ENCODE measurements at places on chromosomes 6 and 20.

- DNase-seq = peak; percentile 44
Observed at GRCh38 chr6:5995949-5996713, 10.6 kb downstream of the NRN1 start.

DNA sequence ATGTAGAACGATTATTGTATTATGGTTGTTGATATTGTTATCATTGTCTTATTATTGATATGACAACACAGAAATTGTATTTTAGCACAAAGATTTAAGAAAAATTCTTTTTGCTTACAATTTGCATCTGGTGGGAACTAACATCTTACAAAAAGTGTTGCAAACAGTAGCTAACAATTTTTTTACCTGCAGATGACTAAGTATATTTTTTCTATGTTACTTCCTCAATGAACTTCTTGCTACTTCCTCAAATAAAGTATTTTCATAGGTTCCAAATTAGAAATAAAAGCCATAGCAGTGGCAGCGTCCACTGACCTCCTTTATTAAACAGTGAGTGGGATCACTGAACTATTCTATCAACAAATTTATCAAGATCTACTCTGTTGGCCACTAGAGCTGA, 847.0 kb downstream of the PHF3 start:
- DNase-seq = no peak

DNA sequence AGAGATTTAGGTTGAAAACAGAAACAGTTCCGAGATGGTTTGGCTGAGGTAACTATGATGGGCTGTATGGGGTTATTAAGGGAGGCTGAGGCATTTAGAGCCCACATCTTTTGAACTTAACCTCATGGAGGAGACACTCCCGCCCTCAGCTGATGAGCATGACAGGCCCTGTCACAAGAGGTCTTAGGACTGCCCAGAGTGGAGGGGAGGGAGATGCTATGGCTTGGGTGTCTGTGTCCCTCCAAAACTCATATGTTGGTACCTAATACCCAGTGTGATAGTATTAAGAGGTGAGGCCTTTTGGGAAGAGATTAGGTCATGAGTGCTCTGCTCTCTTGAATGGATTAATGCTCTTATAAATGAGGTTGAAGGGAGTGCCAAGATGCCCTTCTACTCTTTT, 126.6 kb downstream of the CDC5L start:
- no peak for DNase-seq

GRCh38 chr20:61969806-61970205, 95.9 kb downstream of the TAF4 start:
- no peak for DNase-seq

DNA sequence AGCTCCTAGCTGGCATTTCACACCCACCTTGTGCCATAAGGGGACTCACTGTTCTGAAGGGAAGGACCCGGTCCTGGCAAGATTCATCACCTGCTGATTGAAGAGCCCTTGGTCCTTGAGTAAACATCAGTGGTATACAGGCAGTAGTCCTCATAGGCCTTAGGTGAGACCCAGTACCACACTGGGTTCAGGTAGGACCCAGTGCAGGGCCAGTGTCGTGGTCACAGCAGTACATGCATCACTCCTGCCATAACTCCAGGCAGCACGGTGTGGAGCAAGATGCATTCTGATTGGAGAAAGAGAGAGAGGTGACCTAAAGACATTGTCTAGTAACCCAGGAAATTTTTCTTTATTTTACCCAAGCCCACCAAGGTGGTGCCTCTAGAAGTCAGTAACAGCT, 49.1 kb upstream of the THBS2 start:
- DNase-seq = no peak

GRCh38 chr20:1992359-1993110, 1.3 kb downstream of the PDYN start:
- DNase-seq = no peak

DNA sequence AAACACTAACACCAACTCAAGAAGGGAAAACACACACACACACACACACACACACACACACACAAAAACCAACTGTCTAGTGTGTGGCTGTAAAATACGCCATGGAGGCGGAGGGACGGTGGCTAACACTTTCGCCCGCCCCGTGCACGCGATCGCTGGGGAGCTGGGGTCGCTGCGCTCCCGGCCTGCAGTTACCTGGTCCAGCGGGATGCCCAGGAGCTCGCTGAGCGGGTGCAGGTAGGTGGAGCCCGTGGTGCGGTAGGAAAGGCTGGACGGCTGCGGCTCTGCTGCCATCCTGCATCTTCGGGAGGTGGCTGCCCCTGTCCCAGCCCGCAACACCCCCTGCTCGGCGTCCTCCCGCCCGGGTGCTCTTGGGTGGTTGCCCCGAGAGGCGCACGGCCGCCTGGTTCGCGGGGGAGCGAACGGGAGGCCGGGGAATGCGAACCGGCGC, 303 bp downstream of the MBOAT1 start:
- no peak for DNase-seq

GRCh38 chr6:131381052-131381708, 191.8 kb upstream of the ARG1 start:
- no peak for DNase-seq

DNA sequence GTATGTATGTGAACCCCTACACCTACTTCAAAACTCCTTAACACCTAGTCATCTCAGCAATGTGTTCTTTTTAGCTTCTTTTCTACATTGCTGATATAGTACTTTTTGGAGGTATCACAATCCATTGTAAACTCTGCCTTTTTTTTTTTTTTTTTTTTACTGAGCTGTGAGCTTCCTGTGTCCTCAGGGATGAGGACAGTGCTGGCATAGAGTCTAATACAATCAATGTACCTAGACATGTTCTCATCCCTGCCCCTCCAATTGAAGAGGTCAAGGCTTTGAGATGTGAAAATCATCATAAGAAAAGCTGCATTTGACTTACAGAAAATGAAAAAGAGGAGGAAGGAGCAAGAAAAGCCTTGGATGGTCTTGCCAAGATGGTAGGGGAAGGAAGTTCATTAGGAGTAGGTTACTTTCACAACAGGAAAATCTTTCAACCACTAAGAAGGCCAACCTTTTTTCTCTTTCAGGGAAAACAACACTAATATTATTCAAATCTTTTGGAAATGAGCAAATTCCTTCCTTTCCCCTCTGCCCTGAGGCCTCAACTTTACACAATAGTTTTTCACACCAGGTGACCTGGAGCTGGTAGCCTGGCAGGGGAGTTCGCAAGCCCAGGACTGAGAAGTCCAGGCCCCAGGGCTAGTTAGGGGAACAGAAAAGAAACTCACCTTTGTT, 2.8 kb upstream of the JARID2 start:
- no peak for DNase-seq

DNA sequence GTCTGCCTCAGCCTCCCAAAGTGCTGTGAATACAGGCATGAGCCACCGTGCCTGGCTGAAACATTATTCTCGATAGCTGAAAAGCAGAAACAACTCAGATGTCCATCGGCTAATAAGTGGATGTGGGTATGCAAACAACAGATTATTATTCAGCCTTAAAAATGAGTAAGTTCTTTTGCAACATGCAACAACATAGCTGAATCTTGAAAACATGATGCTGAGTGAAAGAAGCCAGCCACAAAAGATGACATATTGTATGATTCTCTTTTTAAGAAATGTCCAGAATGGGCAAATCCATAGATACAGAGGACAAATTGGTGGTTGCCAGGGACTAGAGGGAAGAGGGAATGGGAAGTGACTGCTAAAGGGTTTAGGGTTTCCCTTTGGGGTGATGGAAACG, 61.7 kb downstream of the RIOK1 start:
- DNase-seq = no peak

GRCh38 chr20:62824476-62825332, 7.9 kb downstream of the COL9A3 start:
- DNase-seq = no peak

- DNase-seq = no peak
Observed at GRCh38 chr6:148736774-148737412, 9.9 kb upstream of the UST start.

GRCh38 chr20:59821201-59821600, 112.2 kb downstream of the SYCP2 start:
- no peak for DNase-seq

DNA sequence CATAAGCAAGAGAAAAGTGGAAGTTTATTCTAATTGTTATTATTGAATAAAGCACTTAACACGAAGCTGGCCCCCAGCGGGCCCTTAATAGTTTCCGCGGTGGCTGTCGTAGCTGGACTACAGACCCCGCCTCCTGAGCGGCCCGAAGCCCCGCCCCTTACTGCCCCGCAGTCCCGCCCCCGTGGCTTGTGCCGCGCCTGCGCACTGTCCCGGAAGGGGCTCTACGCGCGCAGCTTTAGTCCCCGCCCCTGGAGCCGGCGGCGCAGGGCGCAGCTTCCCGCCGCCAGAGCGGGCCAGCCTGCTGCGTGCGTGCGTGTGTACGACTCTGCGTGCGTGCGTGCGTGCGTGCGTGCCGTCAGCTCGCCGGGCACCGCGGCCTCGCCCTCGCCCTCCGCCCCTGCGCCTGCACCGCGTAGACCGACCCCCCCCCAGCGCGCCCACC, at the start of gene VAPB:
Gene VAPB (plus strand): TSS at position 348 of the 442 bp plus-strand sequence. CDS start 231 bp downstream, outside the sequence.
- DNase-seq = peak; percentile 97

DNA sequence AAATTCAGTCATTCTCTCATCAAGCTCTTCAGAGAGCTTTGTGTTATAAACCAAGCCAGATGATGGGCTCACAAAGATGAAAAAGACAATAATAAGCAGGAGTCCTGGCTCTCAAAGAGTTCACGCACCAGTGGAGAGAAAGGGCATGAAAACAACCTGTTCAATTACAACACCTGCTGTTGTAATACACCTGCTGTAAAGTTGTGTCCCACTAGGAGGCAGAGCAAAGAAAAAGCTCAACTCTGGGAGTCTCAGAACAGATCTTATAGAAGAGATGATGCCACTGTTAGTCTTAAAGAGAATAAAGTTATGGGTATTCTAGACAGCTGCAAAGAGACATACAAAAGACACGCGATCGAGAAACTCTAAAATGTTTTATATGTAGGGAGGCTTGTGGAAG, 100.6 kb downstream of the DCDC2 start:
- DNase-seq = no peak

GRCh38 chr6:83852528-83853177, 507 bp upstream of the RIPPLY2 start:
- no peak for DNase-seq

DNA sequence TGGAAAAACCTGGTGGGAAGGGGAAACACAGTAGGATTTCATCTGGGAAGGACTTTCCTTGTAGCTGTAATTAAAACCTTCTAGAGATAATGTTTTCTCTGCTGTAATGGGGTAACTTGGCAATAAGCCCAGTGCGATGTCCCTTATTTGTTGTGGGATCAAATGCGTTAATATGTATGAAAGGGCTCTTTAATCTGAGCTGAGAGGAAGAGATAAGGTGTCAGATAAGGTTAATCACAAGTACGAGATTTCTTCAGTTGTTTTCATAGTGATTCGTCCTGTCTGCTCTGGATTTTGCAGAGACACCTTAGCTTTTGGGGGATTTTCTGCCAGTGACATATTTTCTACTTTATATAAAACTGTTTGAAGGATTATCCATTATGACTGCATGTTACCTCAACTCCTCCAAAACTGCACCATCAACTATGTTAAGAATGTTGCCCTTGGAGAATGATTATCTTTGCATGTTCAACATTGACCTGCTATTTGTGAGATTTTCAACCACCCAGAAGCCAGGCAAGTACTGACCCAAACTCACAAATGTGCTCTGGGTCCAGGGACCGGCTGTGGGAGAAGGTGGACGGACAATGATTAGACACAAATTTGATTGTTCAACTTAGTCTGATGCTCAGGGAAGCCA, 21.2 kb upstream of the ELOVL5 start:
- no peak for DNase-seq

DNA sequence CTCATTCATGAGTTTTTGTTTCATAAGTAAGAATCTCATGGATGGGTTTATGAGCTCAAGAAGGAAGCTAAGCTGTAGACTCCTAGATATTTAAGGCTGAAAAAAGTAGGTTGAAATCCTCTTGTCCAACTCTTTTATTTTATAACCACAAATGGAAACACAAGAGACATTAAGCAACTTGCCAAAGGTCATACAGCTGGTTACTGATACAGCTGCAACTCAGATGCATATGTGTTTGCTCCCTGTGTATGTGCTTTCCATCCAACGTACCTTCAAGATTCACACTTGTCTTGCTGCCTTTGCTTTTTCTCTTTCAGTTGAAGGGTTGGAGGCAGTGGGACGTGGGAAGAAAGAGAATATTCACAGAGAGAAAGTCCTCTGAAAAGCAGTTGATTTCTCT, 153.5 kb upstream of the STMND1 start:
- no peak for DNase-seq

- no peak for DNase-seq
Observed at GRCh38 chr6:33198159-33198852, 2.2 kb downstream of the RXRB start.

GRCh38 chr20:31607640-31608250, 2.7 kb downstream of the ID1 start:
- no peak for DNase-seq
